Adipocyte (in vitro differentiated cells): ENCODE measurements at places on chromosomes 16 and 17.
A peak's percentile ranks its signal among the peaks of the same experiment; 100 is the strongest.

DNA sequence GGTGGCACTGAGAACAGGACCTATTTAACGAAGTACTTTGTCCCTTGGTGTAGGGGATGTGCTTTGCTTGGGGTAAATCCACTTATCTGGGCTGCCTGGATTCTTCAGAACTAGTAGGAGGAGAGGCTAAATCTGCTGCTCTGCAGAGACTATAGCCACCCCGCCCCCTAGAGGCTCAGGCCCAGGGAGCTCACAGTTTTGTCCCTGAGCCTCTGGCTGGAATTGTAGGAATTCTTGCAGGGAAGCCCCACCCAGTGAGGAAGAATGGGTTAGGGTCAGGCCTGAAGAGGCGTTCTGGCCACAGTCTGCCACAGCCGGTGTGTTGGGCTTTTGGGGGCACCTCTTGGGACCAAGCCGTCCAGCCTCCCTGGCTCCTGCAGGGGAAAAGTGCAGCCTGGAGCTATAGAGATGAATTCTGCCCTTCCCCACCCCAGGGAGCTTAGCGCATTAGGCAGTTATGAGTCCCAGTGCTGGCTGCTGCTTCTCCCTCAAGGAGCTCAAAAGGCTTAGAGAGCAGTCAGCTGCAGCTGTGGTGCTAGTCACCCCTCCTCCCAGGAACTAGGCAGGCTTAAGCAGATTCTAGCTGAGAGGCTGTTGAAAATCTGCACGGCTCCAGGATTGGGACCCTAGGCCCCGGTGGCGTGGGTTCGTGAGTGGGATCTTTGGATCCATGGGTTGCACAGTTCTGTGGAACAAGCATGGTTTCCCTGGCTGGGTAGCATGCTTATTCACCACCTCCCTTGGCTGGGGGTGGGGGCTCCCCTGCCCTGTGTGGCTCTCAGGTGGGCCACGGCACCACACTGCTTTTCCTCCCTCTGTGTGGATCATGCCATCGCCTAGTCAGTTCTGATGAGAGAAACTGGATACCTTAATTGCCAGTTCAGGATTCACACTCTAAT lies 237.4 kb upstream of the TOM1L1 start:
- no peak for DNase-seq

DNA sequence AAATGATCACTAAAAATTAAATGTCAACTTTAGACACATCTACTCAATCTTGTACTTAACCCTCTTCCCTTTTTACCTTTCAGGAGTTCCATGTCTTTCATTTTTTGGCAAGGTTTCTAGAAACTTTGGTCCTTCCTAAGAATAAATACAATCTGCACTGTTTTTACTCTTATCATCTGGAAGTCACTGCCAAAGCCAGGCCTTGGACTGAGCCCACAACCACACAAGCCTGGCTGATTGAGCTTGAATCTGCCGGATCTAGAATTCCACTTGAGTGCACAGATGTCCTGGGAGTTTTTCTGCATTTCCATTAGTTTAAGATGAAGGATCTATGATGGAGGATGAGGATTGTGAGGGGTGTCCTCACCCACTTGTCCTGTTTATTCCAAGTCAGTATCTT lies 126.1 kb downstream of the VPS53 start:
- DNase-seq, result no peak

DNA sequence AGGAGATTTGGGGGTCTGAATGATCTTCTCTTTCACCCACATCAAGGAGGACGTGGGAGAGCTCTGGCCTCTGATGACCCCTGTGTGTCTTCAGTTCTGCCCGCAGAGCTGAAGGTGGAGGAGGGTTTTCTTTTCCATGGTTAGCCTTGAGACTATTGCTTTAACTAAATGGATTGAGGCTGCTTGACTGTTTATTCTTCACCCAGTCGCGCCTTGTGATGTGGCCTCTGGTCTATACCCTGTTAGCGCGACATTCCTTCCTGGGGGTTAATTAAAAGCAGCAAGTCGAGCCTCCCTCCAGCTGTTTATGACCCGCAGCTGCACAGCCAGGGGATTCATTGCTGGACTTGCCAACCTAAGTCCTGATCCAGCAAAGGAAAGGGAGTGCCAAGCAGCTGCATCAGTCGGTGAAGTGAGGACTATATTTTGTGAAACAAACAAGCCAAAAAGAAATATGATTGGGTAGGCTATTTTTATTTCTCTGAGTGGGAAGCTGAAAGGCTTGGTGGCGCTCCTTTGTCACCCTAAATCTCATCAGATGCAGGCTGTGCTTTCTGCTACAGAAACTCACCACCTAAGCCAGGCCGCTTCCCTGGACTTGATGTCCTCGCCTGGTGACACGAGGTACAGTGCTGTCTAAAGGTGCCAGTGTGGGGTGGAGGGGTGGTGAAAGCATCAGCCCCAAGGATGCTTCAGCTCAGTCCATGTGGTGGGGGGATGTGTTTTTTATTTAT lies 11.0 kb upstream of the SEC14L1 start:
- peak; percentile 44 for DNase-seq

DNA sequence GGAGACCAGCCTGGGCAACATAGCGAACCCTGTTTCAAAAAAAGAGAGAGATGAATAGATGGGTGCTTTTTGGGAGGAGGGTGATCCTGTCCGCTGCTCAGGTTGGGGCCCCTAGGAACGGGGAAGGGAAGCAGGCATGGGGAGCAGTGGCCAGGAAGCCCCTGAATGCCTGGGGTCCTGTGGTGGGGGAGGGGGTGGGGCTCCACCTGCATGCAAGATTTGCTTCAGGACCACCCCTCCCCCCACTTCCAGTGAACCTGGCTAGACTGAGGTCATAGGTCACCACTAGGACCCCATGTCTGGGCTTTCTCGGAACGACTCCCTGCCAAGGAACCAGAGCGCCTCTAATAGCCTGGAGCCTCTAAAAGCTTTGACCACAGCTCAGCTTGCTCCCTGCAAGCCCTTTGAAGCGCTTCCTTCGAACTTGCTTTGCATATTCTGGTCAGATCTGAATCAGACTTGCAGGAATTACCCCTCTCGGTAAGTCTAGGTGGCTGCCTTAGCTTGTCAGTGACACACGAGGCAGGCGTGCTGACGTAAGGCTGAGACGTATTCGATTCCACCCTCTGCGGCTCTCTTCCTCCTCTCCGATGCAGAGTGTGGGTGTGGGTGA lies 3.7 kb downstream of the SOCS3 start:
- peak; percentile 86 for DNase-seq

DNA sequence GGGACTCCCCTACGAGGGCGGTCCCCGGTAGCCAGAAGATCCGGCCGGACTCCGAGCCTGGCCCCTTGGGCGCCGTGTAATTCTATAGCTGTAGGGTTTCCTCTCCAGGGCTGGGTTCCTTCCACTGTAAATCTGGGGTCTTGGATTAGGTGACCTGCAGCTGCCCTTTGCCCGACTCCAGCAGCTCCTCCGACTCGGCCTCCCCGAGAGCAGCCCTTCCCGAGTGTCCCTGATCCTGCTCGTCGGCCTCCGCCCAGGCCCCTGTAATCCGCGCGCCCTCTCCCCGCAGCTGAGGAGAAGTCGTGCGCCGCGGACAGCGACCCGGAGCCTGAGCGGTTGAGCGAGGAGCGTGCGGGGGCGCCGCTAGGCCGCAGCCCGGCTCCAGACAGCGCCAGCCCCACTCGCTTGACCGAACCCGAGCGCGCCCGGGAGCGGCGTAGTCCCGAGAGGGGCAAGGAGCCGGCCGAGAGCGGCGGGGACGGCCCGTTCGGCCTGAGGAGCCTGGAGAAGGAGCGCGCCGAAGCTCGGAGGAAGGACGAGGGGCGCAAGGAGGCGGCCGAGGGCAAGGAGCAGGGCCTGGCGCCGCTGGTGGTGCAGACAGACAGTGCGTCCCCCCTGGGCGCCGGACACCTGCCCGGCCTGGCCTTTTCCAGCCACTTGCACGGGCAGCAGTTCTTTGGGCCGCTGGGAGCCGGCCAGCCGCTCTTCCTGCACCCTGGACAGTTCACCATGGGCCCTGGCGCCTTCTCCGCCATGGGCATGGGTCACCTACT lies 5.5 kb downstream of the TBX2 start:
- peak; percentile 49 for DNase-seq

DNA sequence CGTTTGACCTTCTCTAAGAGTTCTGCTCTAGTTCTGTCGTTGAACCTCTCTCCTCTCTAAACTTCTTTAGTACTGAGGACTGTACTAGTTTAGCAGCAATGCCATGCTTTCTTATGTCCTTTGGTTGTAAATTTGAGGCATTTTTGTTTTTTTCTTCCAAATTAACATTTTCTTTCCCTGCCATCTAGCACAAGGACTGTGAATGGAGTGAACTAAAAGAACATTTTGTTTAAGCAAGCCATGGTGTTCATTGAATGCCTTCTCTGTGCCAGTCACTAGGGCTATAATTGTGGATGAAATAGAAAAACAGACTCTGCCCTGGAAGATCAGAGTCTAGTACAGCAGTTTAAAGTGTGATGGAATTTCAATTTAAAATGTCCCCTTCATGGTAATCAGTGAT lies 137.9 kb downstream of the FTO start:
- DNase-seq, result no peak

DNA sequence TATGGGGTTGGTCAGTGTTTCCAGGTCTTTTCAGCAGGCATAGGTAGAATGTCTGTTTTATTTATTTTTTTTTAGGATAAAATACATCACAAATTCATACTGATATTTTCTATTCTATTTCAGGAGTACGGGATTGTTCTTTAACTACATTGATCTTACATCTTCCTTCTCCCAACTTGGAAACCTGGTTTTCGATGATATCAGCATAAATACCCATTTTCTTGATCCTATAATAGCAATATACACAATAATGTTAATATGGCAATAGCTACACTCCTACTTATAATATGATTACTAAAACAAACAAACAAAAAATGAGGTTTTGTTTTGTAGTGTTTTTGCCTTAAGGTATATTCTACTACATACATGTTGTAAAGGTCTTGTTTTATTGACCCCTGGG lies 962.4 kb upstream of the GOT2 start:
- DNase-seq, result no peak

DNA sequence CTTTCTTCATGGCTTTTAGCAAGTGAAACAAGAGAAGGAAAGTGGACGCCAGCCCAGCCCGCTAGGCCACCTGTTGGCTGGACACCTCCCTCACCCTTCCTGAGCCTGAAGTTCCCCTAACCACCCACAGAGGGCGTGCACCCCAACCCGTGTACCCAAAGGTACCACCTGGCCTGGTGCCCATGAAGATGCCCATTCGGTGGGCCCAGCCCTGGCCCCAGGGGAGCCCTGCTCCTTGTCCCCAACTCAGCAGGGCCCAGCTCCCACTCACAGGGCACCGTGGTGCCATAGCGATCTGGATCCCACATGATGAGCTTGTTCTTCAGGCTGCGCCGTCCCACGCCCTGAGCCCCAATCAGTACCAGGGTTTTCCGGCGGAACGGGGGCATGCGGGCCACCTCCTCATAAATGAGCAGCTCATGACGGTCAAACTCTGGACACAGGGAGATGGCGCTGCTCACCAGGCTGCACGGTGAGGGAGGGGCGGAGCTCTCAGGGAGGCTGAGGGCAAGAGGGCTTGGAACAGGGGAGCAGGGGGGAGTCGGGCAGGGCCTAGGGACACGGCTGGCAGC lies 26.8 kb downstream of the MPP2 start:
- peak; percentile 34 for DNase-seq

- no peak for DNase-seq
These were observed 5.5 kb upstream of the MED11 start for GRCh38 chr17:4725646-4726310.

DNA sequence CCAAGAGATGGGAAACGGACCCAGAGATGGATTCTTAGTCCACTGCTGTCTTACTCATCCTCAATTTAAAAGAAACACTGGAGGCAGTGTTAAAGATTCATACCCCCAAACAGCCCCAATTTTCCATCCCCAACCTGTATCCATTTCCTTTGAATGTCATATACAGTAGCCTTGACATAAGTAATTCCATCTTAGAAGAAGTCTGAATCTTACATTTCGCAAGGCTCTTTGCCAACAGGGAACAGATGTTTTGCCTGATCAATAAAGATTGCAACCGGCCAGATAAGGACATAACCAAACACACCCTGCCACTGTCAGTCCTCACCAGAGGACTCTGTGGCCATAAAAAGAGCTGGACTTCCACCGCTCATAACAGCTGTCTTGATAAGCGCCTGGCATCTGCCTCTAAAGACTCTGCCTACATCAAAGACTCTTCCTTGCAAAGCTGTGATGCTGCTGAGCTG lies 59.0 kb upstream of the MED9 start:
- DNase-seq, result no peak

GRCh38 chr17:72274614-72275013 lies 153.8 kb downstream of the SOX9 start:
- DNase-seq, result no peak

- no peak for DNase-seq
These were observed 26.2 kb downstream of the WSCD1 start for GRCh38 chr17:6096201-6097004.

GRCh38 chr17:63960006-63960405 lies 12.7 kb downstream of the SCN4A start:
- no peak for DNase-seq

DNA sequence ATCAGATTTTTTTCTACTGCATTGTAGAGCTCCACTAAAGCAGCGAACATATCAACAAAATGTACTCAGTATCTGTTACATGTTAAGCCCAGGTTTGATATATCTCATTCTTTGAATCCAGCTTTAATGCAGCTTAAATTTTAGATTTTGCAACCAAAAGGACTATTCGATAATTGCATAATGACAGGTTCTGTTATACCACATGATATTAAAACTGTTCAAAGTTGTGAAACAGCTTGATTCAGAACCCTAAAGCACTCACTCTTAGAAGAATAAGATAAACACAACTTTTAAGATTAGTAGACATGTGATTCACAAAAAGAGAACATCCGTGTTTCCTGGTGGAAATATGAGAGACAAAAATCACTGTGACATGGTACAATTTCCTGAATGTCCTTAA lies 427.9 kb downstream of the CDH11 start:
- DNase-seq, result peak; percentile 22

GRCh38 chr17:18997650-18998196 lies 6.8 kb downstream of the FAM83G start:
- DNase-seq, result no peak

DNA sequence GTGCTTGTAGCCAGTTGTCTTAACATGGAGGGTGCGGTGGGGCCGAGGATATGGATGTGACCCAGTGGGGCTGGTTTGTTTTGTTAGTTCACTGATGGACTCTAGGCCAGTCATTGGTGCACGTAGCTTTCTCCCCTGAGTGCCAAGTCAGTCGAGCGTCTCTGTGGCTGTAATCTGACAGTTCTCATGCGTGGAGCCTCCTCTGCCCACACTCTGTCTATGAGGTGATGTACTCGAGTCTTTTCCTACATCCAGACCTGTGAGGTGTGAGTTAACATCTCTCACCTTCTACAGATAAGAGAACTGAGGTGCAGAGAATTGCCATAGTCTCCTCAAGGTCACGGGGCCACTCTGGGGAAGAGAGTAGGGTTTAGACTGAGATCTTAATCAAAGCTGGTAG lies 90.2 kb downstream of the MARCHF10 start:
- DNase-seq, result no peak

DNA sequence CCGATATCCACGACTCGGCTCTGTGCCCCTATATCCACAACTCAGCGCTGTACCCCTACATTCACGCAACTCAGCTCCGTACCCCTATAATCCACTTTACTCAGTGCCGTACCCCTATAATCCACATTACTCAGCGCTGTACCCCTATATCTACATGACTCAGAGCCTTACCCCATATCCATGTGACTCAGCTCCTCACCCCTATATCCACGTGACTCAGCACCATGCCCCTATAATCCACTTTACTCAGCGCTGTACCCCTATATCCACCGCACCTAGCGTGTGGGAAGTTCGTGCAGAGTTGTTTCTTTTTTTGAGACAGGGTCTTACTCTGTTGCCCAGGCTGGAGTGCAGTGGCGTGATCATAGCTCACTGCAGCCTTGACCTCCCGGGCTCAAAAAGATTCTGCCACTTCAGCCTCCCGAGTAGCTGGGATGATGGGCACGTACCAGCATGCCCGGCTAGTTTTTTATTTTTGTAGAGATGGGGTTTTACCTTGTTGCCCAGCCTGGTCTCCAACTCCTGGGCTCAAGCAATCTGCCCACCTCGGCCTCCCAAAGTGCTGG lies 17.4 kb downstream of the CYB5D2 start:
- no peak for DNase-seq
